GM23248 (cell line): ENCODE measurements at places on chromosomes 3 and 15. TPM values are rescaled to one million over a fixed set of nuclear protein-coding genes. Genes with fewer than 3 reads are reported as not detected.

GRCh38 chr3:45547764-45548680, 46.5 kb upstream of the LIMD1 start:
- no peaks in the 10 kb centered on the region for H3K36me3 ChIP-seq
- H3K27ac ChIP-seq, result peak overlapping the region; percentile 41
- H3K4me1 ChIP-seq, result peaks cover 57% of the 10 kb centered on the region

DNA sequence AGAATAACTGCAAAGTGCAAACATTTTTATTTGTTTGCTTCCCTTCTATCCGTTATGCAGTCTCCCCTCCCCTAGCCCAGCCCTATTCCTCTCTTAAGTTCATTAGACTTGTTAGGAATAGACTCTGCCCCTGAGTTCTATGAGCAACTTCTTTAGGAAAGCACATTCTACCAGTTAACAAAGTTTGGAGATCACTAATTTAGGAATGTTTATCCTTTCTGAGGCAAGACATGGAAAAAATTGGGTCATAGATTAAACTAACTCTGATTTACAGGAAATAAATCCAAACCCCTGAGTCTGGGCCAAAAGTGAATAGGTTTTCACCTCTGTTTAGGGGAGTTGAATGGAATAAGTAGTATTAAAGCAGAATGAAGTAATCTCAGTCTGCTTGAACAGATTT, 34.4 kb downstream of the C3orf80 start:
- H3K4me1 ChIP-seq, result no peaks in the 10 kb centered on the region
- no peak overlapping the region for H3K4me3 ChIP-seq
- no peak overlapping the region for H3K27ac ChIP-seq

- no peaks in the 10 kb centered on the region for H3K4me1 ChIP-seq
- DNase-seq, result peak; percentile 69
- no peaks in the 10 kb centered on the region for H3K27me3 ChIP-seq
- peak within 1 kb of the TSS; percentile 38 for H3K27ac ChIP-seq
- peak within 1 kb of the TSS; percentile 84 for H3K4me3 ChIP-seq
- H3K36me3 ChIP-seq, result no peaks in the 10 kb centered on the region
Measured at GRCh38 chr15:82952158-82953081, at the start of gene HOMER2. TSS of gene HOMER2 (minus strand) at chr15:82952720. CDS start at chr15:82952535, 185 bp downstream.

- no peaks in the 10 kb centered on the region for H3K27me3 ChIP-seq
- H3K4me1 ChIP-seq, result no peaks in the 10 kb centered on the region
- no peak for DNase-seq
- no peak overlapping the region for H3K4me3 ChIP-seq
- no peaks in the 10 kb centered on the region; the same call in 1 of the 2 replicates for H3K36me3 ChIP-seq
Measured at GRCh38 chr3:126445506-126445905, 30.2 kb downstream of the ZXDC start.

GRCh38 chr3:115108614-115109013, 38.5 kb downstream of the ZBTB20 start:
- H3K36me3 ChIP-seq, result no peaks in the 10 kb centered on the region
- no peaks in the 10 kb centered on the region for H3K27me3 ChIP-seq

DNA sequence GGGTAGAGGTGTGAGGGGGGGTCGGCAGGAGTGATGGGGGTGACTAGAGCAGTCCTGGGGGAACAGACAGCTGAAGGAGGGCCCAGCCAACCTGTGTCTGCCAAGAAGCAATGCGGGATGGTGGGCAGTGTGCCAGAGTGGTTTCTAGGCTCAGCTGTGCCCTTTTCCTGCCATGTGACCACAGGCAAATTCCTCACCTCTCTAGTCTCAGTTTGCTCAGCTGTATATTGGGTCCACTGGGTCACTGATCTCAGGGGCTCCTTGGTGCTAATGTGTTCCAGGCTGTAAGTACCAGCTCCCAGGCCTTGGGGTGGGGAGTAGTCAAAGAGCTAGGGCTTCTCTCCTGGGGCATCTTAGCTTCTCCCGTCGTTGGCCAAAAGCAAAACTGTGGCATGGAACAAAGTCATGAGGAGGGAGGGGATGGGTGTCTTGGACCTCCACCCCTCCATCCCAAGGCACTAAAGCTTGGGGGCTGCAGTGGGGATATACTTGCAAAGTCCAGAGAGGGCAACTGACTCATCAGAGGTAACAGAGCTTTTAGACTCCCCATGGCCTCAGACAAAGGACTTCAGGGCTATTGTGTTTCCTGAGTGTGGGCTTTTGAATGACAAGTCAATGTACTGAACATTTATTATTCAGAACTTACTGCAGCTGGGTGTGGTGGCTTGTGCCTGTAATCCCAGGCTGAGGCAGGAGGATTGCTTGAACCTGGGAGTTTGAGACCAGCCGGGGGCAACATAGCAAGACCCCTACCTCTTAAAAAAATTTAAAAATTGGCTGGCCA, 20.9 kb downstream of the SMAD6 start:
- no peak overlapping the region for H3K27ac ChIP-seq
- peaks cover 39% of the 10 kb centered on the region for H3K4me1 ChIP-seq
- no peak overlapping the region for H3K4me3 ChIP-seq

GRCh38 chr3:133887803-133888703, 7.6 kb downstream of the RAB6B start:
- no peaks in the 10 kb centered on the region for H3K36me3 ChIP-seq
- peak; percentile 44 for DNase-seq
- H3K4me3 ChIP-seq, result no peak overlapping the region
- H3K27me3 ChIP-seq, result no peaks in the 10 kb centered on the region

DNA sequence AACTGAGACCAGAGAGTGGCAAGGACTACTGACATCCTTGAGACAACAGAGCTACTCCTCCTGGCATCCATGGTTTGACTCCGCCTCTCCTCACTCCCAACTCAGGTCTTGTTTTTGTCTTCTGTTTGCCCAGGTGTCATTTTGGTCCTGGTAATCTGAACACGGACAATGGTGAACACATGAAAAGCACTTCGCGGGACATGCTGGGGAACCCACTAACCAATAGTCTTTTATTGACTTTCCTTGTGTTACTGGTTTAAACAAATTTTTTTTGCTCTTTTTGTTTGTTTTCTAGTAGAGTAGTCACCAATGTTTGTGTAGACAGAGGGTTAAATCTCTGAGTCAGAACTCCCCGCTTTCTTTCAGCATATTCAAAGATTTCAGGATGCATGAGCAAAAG, 38.4 kb downstream of the LARP6 start:
- H3K36me3 ChIP-seq, result no peaks in the 10 kb centered on the region
- no peak overlapping the region for H3K4me3 ChIP-seq
- no peak for DNase-seq

DNA sequence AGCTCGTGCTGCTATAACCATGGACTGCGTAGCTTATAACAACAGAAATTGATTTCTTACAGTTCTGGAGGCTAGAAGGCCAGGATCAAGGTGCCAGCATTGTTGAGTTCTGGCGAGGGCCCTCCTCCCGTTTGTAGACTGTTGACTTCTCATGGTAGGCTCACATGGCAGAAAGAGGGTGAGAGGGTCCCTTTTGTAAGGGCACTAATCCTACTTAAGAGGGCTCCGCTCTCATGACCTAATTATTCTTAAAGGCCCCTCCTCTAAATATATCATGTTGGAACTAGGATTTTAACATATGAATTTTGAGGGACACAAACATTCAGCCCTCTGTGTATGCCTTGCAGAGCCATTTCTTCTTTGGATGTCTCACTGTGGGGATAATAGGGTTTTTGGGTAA, 28.8 kb upstream of the PYDC2 start:
- no peak overlapping the region for H3K27ac ChIP-seq

DNA sequence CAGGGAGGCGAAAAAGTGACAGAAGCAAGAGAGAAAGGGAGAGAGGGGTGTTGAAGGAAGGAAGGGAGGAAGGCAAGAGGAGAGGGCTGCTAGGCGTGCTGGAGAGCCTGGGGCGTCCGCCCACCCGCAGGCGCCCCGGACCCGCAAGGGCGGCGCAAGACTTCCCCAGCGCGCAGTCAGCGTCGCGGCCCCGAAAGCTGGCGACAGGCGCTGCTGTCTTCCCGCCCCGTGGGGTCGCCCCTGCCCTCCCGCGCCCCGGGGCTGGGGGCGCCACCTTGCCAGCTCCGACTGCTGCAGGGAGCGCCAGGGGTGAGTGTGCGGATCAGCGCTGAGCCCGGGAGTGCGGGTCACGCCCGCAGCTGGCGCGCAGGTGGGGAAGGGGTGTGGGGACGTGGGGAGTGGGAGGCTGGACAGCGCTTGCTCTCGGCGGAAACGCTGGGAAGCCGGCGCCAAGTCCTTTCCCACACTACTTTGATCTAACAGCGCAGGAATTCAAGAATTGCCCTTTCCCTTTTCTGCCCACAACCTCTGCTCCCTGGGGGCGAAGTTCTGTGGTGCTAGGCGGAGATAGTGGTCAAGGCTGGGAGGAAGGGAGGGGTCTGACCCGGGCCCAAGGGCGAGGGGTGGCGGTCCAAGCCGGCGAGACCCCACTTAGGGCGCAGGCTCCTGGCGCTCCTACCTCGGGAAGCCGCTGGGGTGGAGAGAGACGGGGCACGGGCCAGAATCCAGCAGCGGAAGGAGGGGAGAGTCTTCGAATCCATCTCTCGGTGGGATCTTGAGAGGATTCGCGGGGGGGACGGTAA, 266.1 kb downstream of the CGGBP1 start:
- peak within 1 kb of the TSS; percentile 67 for H3K4me3 ChIP-seq
- H3K36me3 ChIP-seq, result no peaks in the 10 kb centered on the region
- no peak within 1 kb of the TSS for H3K27ac ChIP-seq
- DNase-seq, result peak; percentile 39
- peaks cover 38% of the 10 kb centered on the region for H3K27me3 ChIP-seq

- peaks cover 5% of the 10 kb centered on the region; the same call in 1 of the 2 replicates for H3K27me3 ChIP-seq
- no peak for DNase-seq
- no peaks in the 10 kb centered on the region for H3K36me3 ChIP-seq
- H3K4me3 ChIP-seq, result no peak overlapping the region
- no peaks in the 10 kb centered on the region for H3K4me1 ChIP-seq
Measured at GRCh38 chr3:192417017-192417416, 310.3 kb downstream of the FGF12 start.

DNA sequence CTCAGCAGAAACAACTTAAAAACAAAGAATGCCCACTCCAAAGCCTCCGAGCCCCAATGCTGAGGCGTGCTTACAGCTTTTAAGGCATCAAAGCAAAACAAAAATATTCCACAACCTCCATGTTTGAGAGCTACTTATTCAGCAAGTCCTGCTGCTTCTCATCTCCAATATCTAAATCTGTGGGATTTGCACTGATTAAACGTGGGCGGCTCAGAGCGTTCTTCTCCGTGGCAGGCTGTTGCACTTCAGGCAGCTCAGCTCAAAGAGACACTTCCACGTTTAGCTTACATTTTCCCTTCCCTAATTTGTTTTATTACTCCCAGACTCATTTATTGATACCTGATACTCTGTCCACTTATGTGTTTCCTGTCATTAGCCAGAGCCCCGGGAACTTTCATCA, 282.6 kb upstream of the MCTP2 start:
- no peak overlapping the region for H3K27ac ChIP-seq
- H3K4me1 ChIP-seq, result no peaks in the 10 kb centered on the region
- H3K4me3 ChIP-seq, result no peak overlapping the region
- no peak for DNase-seq

- no peak for DNase-seq
- H3K27ac ChIP-seq, result no peak overlapping the region
- no peaks in the 10 kb centered on the region for H3K36me3 ChIP-seq
- no peaks in the 10 kb centered on the region for H3K4me1 ChIP-seq
- no peak overlapping the region for H3K4me3 ChIP-seq
Measured at GRCh38 chr3:2218375-2218774, 119.7 kb downstream of the CNTN4 start.

DNA sequence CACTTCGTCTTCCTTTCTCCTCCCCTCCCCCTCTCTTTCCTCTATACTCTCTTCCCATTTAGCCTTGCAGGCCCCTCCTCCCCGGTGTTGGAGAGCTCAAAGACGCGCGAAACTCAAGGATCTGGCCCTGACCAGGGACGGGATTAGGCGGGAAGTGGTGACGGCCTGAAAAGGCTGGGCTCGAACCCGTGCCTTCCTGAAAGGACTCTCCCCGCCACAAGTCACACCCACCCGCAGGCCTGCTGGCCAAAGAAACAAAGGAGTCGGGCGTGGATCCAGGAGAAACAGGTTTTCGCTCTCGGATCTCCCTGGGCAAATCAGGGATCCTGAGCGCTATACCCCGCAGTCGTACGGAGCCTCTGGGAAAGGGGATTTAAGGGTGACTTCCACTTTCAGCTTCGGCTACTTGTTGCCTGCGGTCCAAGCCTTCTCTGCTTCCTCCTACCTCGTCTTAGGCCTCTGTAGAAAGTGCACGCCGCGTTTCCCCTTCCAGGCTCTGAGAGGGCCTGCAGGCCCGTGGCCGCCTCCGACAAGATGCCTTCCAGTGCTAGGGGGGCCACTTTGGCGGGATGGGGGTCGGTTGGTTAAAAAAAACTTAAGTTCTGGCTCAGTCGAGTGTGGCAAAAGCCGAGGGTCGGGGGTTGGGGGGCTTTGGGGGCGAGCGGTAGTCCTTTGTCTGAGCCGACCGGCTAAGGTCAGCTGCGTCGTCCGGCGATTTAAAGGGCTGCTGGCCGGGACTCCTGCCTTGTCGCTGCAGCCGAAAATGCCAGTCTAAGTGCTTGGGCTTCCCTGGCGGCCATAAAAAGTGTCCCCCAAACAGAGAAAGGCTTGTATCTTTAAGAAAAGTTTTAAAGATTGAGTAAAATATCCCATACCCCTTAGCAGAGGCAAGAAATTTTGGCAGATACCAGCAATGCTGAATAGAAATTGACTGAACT, 8.2 kb downstream of the ZIC4 start:
- peaks cover 10% of the 10 kb centered on the region; the same call in 1 of the 2 replicates for H3K4me1 ChIP-seq
- no peaks in the 10 kb centered on the region for H3K27me3 ChIP-seq
- DNase-seq, result no peak
- H3K4me3 ChIP-seq, result no peak overlapping the region
- no peak overlapping the region for H3K27ac ChIP-seq
- no peaks in the 10 kb centered on the region; the same call in 1 of the 2 replicates for H3K36me3 ChIP-seq

DNA sequence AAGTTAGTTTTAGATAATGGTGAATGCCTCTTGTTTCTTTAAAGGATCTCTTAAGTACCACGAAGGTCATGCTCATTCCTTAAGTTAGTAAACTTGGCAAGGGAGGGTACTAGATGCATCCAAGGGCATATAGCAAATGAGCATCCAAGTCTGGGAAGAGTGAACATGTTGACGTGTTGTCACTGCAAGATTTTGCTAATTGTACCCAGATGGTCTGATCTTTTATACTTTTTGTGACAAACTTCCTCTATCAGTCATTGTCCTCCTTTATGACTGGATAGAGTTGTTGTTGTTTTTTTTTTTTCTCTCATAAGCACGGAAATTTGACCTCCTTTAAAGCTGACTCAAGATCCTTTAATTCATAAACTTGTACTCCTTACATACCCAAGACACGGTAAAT, 121.3 kb downstream of the CHST2 start:
- peak; percentile 30 for DNase-seq

Gene SEC11A
- total RNA-seq, result 223 and 257 TPM in 2 replicates

Gene CHST13
- total RNA-seq, result not detected in 2 replicates

Gene SLC22A13
- total RNA-seq, result 0.38 and 0.86 TPM in 2 replicates

Gene TMOD2
- total RNA-seq, result 5.9 and 7.8 TPM in 2 replicates

Gene VPS13C
- total RNA-seq, result 21.7 and 23.8 TPM in 2 replicates

Gene VWA5B2
- not detected in 2 replicates for total RNA-seq

Gene CNTN3
- 18.5 and 24.4 TPM in 2 replicates for total RNA-seq

Gene CEMIP
- total RNA-seq, result 213 and 232 TPM in 2 replicates

Gene KNG1
- total RNA-seq, result not detected in 2 replicates

Gene EBLN2
- 1.6 and 3.0 TPM in 2 replicates for total RNA-seq

Gene TEX55
- not detected in 2 replicates for total RNA-seq
